Substantia nigra (tissue), 51 donors: ENCODE measurements at places on chromosomes 3 and 15.

DNA sequence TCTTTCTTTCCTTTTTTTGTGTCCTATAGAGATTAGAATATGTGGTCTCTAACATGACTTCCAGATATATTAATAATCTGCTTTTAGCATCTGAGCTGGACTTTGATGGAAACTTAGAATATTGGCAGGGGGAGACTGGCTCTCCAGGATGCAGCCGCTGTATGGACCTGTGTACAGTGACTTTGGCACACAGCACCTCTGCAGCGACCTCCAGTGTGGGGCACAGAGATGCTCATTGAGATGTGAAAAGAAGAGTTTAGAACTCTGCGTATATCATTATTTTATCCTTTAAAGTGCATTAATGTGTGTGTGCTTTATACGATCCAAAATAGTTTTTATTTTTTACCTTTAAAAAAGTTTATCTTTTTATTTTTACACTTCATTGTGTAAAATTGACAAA is 18.3 kb downstream of the CFAP161 start:
- DNase-seq: no peak

GRCh38 chr15:47917881-47918280 is 200.6 kb downstream of the SEMA6D start:
- DNase-seq: no peak

DNA sequence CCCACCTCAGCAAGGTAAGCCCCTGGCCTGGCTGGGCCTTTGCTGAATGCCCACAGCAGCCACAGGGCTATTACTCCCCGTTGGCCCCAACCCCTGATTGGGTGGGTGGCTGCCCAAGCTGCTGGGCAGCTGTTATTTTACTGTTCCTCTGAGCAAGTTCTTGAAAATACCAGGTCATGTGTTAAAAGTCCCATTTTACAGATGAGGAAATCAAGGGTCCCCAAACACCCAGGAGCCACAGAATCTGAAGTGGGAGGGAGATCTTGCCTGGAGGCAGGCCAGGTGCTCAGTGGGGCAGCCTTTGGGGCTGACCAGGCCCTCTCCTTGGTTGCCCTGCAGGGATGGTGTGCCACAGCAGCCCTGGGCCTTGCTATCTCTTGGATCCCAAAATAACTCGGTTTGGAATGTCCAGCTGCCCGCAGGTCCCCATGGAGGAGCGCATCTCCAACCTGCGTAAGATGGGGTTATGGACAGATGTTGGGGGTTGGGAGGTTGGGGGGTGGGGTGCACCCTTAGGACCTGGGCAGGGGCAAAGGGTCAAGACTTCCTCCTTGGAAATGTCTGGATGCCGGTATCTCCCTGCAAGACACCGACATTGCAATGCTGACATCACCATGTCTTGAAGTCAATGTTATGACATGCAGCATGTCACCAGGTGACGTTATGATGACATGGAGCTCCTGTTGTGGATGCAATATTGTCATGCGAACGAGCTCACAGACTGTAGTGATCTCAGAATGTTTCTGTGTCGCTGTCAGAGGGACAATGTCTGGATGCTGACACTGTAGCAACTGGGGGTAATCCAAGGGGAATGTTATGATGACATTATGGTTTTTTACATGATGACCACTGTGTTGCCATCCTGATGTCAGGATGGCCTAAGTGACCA is 13.3 kb upstream of the CSPG4 start:
- no peak for DNase-seq

DNA sequence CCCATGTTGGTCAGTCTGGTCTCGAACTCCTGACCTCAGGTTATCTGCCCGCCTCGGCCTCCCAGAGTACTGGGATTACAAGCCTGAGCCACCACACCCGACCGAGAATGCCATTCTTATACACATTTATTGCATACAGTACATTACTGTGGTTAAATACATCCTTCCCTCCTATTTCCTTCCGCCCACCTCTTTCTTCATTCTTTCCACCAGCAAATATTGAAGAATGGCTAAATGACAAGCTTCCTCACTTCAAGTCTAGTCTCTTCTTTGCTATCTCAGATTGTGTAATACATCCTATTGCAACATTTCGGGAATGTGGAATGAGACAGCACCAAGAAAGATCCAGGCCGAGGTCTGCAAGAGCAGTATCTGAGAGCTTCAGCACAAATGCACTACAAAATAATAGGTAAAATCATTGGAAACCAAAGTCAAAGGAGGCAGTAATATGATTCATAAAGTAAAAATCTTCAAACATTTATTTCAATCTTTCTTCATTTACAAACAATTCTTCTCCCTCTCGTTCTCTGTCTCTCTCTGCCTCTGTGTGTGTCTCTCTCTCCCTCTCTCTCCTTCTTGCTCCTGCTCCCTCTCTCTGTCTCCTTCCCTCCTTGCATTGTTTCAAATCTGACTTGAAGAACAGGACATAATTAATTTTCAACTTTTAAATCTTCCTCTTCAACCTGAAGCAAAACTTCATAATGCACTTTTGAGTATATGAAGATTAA is 94.7 kb upstream of the TGFBR2 start:
- DNase-seq: no peak

DNA sequence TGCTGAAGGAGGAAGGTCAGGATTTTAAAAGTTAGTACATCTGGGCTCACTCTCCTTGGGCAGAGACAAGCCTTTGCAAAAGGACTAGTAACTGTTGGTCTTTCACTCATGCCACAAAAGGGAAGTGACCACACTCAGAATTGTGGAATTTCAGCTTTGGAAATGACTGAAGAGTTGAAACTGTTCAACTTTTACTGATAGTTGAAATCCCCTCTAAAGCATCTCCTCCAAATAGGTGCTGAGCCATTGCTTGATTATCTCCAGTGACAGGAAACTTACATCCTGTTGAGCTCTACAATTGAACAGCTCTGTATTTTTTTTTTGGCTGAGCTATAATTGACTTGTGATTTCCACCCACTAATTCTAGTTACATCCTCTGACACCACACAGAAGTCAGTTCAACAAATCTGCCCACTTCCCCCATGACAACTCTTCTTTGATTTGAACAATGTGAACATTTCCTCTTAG is 254.8 kb upstream of the TPRG1 start:
- no peak for DNase-seq

DNA sequence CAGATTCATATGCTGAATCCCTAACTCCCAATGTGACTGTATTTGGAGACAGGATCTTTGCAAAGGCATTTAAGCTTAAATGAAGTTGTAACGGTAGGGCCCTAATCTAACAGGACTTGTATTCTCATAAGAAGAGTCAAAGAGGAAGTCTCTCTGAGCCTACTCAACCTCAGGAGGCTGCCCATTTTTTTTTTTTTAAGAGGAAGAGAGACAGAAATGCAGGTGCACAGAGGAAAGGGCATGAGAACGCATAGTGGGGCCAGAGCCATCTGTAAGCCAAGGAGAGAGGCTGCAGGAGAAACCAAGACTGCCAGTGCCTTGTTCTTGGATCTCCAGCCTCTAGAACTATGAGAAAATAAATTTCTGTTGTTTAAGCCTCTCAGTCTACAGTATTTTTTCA is 28.4 kb downstream of the ZNF860 start:
- no peak for DNase-seq

DNA sequence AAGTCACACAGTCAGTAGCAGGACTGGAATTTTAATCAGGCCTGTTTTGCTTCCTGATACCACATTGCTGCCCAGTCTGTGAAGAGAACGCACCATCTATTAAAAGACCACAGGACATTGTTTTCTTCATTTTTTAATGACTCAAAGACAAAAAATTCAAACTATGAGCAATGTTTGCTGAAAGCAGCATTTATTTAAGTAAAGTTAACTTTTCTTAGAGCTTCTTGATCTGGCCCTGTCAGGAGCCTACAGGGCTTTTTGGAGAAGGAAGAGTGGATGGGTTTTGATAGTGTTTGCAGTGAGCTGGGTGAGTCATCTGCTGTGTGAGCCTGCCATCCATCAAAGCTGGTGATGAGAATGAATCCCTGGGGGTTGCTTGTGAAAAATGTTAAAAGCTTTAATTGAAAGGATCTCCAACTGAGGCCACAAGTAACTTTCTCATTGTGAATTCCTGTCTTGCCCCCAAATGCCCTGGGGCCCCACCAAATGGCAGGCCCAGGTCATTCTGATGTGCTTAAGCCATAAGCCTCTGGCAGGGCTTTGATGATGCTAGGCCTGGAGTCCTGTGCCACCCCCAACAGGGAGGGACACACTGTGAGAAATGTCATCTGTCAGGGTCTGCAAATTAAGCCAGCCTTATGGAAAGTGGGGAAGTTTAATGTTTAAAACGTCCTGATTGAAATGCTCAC is 136.2 kb upstream of the PFN2 start:
- no peak for DNase-seq

DNA sequence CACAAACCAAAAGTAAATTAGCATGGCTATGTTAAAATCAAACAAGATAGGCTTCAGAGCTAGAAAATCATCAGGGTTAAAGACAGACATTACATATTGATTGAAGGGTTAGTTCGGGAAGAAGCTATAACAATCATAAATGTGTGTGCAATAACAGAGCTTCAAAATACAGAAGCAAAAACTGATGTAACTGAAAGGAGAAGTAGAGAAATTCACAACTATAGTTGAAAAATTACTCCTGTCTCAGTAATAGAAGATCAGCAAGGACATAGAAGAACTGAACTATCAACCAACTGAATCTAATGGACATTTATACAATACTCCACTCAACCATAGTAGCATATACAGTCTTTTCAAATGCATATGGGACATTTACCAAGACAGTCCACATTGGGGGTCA is 59.4 kb downstream of the MCTP2 start:
- no peak for DNase-seq

DNA sequence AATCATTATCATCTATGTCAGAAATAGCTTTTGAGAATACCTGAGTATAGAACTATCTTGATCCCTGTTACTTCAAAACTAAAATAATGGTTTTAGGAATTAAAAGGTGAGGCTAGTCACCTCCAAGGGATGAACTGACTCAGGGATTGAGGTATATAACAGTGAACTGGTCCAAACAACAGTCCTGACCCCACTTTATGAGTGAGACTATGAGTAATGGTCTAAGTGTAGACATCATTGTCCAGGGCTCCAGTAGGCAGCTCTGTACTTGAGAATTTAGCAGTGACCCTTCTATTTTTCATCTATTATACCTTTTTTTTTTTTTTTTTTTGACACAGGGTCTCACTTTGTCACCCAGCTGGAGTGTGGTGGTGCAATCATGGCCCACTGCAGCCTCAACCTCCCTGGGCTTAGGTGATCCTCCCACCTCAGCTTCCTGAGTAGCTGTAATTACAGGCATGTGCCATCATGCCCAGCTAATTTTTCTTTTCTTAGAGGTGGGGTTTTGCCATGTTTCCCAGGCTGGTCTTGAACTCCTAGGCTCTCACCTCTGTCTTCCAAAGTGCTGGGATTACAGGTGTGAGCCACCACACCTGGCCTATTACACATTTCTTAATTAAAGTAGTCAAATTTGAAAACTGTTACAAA is 36.3 kb downstream of the MLH1 start:
- DNase-seq: no peak

- no peak for DNase-seq
These were observed 1186.5 kb downstream of the SI start for GRCh38 chr3:163891771-163892170.

- DNase-seq: no peak
These were observed 588.0 kb downstream of the SQOR start for GRCh38 chr15:46222826-46223225.
